ENCODE measurements at places on chromosomes 7 and 10.

DNA sequence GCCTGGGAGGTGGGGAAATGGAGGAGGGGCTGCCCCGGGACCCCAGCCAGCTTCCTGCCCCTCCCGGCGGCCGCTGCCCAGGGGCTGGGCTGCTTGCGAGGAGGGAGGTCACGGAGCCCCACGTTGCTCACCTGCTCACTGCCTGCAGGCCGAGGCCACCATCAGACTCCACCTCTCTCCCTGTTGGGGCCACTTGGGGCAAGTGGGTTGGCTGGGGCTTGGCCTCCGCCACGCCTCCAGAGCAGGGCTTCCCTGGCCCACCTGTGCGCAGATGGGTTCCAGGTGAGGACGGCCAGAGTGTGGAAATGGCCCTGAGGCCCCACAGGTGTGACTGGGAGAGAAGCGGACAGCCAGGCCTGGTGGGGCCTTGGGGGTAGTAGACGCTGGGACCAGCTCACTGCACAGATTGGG lies 82.8 kb upstream of the DIP2C start:
- DNase-seq, result peak; percentile 68

- peak; percentile 95 for DNase-seq
These were observed 10.5 kb upstream of the GRID1 start for GRCh38 chr10:86376852-86377796.

DNA sequence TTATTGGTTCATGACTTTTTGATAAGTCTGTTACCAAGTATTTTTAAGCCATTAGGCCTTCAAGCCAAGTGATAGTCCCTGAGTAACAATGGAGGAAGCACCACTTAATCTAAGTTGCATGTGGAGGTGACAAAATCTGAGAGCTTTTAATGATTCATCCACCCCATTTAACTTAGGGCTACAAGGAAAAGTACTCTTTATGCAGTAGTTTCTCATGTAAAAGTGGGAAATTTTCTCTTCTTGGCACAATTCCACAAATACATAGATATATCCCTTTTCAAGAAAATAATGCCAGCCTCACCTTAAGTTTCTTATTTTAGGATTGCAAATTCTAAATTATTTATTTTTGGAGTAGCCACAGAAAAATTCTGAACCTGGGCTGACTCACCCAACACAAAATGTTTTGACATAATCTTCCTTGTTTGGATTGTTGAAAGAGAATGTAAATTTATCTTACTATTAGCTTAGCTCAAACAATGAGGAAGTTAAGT lies 85.7 kb downstream of the SUGCT start:
- DNase-seq, result no peak

DNA sequence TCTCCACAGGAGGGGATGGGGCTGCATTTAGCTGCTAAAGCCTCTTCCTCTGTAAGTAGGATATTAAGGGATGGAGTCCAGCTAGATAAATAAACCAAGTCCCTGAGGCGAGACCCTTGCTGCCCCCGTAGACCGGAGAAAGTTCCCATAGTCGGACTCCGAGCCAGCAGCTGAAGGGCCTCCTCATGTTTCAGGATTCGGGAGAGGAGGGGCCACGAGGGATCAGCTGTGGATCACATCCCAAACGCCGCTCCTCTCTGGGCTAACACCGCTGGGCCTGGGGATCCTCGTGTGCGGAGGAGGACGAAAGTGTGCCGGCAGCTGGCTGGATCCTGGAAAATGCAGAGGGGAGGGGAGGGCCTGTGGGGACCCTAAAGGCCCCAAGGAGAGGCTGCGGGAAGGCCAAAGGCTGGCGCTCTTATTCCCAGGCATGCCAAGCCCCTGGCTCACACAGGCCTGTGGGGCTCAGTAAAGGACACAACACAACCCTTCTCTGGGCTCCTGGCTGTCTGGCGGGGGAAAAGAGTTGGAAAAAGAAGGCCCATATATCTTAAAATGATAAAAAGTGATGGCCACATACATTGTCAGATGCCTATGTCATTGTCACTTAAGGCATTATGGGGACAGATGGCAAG lies 82.5 kb upstream of the TMEM72 start:
- no peak for DNase-seq

- no peak for DNase-seq
These were observed 58.5 kb downstream of the MACC1 start for GRCh38 chr7:20158684-20159083.

DNA sequence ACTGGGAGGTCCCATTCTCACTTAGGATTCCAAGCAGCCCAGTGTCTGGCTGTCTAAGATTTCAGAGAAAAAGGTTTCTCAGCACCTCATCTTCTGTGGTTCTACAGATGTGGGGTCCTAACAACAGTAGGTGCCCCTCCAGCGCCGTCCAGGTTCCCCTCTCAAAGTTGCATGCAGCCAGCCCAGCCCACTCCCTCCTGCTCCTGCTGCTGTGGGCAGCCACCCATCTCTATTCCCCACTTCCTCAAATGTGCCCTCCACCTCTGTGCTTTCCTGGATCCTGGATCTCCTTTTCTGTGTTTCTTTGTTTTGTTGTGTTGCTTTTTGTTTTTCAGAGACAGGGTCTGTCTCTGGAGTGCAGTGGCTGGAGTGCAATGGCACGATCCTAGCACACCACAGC lies 13.3 kb upstream of the SLC18A3 start:
- DNase-seq, result no peak

GRCh38 chr10:3783316-3783681 lies 1.7 kb downstream of the KLF6 start:
- peak; percentile 88 for DNase-seq

- DNase-seq, result no peak
These were observed 62.4 kb upstream of the LRRC18 start for GRCh38 chr10:49001870-49002672.

- DNase-seq, result no peak
These were observed 21.8 kb downstream of the DPYSL4 start for GRCh38 chr10:132208462-132209050.

DNA sequence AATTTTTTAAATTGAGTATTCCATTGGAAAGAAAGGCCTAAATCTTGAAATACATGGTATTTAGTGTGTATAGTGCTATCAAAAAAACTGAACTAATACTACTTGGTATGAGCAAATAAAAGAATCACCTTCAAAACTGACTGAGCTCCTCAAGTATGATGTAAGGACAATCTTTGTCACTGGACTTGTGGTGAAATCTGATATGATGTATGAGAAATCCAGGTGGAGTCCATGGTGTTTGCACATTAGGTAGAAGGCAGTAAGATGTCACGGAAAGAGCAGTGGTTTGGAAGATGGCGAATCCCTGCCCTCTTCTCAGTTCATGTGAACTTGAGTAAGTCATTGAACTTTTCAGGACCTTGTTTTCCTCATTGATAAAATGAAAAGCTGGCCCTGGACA lies 62.1 kb upstream of the COL1A2 start:
- no peak for DNase-seq

GRCh38 chr7:151233804-151234203 lies 1.5 kb downstream of the CHPF2 start:
- DNase-seq, result peak; percentile 66

GRCh38 chr7:121301446-121302213 lies 27.2 kb upstream of the WNT16 start:
- DNase-seq, result no peak

GRCh38 chr10:82861889-82862288 lies 986.9 kb downstream of the NRG3 start:
- no peak for DNase-seq

DNA sequence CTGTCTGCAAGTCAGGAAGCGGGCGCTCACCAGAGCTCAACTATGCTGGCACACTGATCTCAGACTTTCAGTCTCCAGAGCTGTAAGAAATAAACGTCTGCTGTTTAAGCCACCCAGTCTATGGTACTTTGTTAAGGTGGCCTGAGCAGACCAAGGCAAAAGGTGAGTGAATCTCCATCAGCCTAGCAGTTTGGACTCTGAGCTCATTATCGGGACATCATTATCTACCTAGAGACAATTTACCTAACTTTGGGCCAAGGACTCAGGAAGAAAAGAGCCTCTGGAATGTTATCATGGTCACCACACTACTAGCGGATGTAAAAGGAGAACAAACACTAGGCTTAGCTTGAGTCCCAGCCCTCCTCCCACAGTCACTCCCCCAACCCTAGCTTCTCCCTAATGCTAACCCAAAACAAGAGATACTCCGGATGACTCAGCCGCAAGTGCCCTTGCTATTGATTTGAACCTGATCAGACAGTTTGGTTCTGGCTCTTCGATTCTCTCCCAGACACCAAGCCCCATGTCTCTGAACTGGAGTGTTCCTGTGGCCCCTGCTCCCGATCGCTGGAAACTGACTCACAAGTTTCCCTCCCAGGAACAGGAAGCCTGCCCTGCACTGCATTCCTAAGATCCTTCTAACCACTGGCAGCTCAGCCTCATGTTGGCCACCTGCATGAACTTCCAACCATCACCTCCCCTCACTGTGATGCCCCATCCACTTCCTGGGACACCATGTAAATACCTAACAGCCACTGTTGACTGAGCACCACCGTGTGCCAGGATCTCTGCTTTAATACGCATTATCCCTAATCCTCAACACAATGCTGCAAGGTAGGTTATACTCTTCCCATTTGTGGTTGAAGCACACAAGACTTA lies 34.5 kb downstream of the CREB3L2 start:
- no peak for DNase-seq

- DNase-seq, result no peak
These were observed 141.8 kb downstream of the CTTNBP2 start for GRCh38 chr7:117731455-117731854.

- no peak for DNase-seq
These were observed 24.5 kb upstream of the WAC start for GRCh38 chr10:28508304-28508925.

DNA sequence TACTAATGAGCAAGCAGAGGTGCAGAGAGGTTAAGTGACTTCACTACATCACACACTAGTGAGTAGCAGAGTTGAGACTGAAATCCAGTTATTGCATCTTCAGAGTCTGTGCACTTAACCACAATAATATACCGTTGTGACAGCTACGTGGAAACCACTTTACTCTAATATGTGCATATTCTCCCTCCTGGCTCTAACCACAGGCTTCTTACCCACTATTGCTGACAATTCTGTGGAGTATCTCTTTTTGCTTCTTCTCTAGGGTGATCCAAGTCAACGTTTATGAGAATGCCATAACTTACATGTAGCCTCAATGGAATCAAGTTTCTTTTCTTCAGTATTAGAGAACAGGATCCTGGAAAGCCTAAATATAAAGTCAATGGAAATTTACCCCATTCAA lies 64.2 kb upstream of the MEOX2 start:
- no peak for DNase-seq

DNA sequence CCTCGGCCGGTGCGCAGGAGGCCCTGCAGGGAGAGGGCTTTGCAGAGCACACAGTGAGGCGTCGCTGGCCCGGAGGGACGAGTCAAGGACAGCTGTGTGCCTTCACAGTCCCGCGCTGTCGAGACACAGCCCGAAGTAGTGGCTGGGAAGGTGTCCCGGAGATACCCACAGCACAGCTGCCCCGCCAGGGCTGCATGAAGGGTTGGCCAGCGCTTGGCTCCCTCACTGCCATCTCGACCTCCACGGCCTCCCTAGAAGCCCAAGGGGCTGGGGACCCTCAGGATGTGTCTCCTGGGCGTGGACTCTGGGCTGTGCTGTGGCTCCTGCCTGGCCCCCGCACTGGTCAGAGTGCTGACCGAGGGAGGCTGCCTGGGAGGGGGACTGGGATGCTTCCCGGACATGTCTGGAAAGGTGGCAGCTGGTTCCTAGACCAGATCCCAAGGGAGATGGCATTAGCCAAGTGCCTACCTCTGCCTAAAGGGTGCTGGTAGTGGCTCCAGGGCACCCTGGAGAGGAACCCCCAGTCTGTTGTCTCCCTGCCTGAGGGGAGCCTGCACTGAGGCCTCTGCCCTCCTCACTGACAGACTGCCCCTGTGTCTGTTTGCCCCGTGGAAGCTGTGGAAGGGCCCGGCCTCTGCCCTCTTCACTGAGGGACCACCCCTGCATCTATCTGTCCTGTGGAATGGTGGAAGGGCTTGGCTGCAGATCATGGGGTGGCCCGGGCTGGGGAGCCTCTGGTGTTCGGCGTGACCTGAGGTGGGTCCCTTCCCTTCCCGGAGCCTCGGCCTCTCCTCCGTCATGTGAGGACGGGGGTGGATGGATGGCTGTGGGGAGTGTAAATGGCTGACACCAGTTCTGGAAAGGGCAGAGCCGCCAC lies 5.8 kb downstream of the ELFN1 start:
- DNase-seq, result peak; percentile 35

- DNase-seq, result no peak
These were observed 10.5 kb upstream of the ABLIM1 start for GRCh38 chr10:114668375-114669080.

DNA sequence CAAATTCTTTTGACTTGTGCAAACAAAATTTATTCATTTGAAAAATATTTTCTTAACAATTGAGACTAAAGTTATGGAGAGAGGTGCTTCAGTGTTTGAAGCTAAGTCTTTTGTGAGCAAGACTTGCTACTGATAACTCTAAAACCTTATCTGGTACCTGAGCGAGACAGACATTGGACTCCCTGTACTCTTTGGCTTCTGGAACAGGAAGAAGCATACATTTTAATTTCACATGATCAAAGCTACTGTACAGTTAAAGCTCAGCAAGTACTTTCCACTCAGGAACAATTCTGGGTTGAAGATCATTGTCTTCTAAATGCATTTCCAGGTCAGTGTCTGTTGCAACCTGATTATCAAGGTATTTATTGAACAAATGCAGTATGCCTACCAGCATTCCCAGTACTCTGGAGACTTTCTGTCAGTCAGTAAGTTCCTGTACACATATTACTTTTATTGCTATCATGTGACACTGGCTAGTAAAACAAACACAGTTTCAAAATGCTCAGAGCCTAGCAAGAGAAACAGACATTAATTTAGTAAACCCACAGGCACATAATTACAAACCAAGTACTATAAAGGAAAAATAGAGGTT lies 42.4 kb downstream of the CABCOCO1 start:
- no peak for DNase-seq

GRCh38 chr7:139823959-139824521 lies 5.0 kb upstream of the TBXAS1 start:
- no peak for DNase-seq

- DNase-seq, result no peak
These were observed 319.5 kb downstream of the PLXNA4 start for GRCh38 chr7:132256721-132257212.

DNA sequence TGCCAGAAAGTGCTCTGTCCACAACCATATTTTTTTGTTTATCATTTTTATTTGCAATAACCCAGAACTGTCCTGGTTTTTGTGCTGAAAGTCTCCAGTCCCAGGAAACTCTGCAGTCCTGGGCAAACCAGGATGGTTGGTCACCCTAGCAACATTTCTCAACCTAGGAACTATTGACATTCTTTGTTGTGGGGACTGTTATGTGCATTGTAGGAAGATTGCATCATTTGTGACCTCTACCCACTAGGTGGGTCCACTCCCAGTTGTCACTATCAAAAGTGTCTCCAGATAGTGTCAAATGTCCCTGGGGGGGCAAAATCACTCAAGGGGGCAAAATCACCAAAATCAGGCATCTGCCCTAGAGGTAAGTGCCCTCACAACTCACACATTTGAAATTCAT lies 14.0 kb upstream of the SRI start:
- DNase-seq, result no peak

- DNase-seq, result no peak
These were observed 196.2 kb downstream of the PTN start for GRCh38 chr7:137147338-137147720.

GRCh38 chr7:135666846-135667245 lies 4.5 kb downstream of the STMP1 start:
- no peak for DNase-seq

- no peak for DNase-seq
These were observed 137.0 kb downstream of the CNNM2 start for GRCh38 chr10:103055105-103055504.
